Activated CD8-positive, alpha-beta memory T cell treated with anti-CD3 and anti-CD28 coated beads for 1 hour (primary cell): ENCODE measurements at places on chromosomes 2 and 18.

- no peak for DNase-seq
Measured at GRCh38 chr2:205659922-205660321, 22.4 kb upstream of the NRP2 start.

DNA sequence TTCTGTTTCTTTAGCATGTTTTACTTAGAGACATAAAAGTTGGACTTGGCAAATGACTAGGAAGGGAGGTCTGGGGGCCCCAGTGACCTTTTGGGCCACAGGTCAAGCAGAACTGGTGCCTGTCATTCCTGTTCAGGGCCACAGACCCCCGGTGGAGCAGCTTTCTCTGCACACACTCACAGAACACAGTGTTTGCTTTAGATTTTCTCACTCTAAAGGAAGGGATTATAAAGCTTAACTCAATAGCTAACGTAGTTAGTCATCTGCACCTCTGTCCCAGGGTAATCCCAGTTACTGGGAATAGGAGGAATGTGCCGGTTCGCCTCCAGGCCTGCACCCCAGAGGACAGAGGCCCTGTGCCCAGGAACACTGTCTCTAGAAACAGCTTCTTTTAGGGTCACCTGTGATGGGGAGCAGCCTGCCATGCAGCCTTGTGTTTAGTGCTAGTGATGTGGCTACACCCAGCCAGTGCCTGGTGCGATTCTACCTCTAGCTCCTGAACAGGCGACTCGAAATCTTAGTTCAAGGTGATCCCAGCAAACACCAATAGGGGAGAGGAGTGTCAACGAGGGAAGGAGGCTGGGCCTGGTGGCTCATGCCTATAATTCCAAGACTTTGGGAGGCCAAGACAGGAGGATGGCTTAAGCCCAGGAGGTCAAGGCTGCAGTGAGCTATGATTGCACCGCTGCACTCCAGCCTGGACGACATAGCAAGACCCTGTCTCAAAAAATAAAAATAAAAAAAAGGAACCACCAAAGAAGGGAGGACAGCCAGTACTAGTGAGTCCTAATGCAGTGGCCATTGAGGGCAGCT is 11.6 kb downstream of the SPATA3 start:
- no peak for DNase-seq

DNA sequence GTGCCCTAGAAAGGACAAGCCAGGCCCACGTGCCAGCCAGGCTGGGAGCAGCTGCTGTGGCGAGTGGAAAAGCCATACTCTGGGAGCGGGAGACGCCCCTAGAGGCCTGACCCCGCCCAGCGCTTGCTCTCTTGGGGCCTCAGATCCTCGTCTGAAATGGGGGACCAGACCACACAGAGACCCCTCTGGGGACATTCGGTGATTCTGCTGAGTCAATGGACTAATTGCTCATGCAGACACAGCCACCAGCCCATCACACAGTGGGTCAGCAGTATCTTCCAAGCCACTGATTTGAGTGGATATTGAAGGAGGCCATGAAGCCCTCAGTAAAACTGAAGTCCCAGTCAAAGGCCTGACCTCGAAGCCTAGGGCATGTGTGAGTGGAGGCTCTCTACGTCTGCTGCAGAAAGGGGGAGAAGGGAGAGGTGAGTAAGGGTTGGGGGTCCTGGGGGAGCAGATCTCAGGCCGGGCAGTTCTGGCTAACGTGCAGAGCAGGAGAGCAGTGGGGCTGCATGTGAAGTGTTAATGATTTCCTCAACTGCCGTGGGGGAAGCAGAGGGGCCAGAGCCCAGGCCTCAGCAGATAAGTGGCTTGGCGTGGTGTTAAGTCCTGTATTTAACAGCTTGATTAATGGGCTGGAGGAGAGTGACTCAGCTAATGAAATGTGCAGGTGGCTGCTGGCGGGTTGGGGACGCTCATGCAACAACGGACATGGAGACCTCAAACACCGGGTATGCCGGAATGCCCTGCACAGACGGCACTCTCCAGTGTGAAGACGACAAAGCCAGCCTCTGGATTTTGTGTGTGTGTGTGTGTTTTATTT is 104.4 kb upstream of the TWIST2 start:
- no peak for DNase-seq

DNA sequence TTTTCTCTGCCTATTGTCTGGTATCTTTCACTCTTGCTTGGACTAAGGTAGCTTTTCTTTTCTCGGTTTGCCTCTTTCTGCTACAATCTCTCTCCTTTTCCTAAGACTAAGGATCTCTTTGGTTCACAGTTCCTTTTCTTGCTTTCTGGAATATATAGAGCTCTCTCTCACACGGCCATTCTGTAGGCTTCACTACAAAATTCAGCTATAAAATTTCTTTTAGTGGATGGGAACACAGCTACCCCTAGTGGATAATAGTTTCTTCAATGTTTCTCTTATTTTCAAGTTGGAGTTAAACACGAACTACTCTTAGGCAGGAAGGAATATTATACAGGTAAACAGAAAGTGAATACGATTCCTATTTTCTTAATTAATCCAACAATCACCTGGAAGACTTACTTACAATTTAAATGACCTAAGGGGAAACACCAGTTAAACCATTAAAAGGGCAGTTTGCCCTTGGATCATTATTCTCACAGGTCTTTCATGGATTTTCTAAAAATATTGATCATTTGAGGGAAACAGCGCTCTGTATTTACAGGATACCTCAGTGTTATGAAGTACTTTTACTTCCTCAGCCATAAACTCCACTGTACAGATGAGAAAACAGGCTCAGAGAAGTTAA is 140.5 kb downstream of the LRP2 start:
- DNase-seq: no peak

DNA sequence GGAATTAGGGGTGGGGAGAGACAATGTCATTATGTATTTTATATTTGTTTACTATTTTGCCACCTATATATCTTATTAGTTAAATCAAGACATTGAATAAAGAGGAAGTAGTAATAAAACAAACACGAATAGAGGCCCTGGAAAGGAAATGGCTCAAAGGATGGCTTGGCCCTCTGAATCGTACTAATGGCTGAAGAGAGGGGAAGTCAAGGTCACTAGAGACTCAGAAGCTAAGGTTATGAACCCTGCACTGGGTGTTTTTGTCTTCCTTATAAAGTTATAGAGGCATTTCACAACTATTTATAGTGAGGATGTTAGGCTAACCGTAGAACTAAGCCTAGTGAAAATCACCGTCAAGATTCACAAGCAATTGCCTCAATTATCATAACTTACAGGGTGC is 685.9 kb downstream of the ARHGAP15 start:
- DNase-seq: no peak

DNA sequence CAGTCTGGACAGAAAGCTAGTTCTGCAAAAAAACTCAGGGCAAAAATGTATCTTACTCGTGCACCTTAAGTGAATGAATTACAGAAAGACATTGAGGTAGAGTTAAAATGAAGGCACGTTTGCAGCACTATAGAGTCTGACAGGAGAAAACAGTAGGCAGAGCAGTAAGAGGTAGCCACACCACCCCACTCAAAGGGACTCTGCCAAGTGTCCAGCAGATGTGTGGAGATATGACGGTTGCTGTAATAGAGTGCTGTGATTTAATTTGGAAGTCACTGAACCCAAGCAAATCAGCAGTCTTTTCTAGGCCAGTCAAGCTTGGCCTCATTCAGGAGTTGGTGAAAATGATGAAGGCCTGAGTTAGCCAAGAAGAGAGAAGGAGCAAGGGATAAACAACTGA is 464.4 kb downstream of the PTPRM start:
- no peak for DNase-seq

GRCh38 chr2:171524018-171524401 is 1.7 kb downstream of the CYBRD1 start:
- DNase-seq: no peak

GRCh38 chr2:58769864-58770234 is 528.7 kb upstream of the FANCL start:
- no peak for DNase-seq

DNA sequence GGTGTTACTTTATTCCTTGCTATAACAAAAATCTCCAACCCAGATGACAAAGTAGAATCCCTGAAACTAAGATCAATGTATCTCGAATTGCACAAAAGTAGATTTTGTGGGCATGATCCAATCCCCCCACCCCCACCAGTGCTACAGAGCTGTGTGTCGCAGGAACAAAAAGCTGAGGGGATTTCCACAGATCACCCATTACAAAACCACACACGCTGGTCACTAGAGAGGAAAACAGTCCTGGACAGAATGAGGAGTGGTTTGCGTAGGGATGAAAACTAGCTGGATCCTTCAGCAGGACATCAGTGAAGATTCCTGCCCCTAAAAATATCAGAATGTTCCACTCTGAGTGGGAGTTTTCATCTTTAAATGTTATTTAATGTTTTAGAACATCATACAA is 165.3 kb upstream of the STK17B start:
- no peak for DNase-seq

DNA sequence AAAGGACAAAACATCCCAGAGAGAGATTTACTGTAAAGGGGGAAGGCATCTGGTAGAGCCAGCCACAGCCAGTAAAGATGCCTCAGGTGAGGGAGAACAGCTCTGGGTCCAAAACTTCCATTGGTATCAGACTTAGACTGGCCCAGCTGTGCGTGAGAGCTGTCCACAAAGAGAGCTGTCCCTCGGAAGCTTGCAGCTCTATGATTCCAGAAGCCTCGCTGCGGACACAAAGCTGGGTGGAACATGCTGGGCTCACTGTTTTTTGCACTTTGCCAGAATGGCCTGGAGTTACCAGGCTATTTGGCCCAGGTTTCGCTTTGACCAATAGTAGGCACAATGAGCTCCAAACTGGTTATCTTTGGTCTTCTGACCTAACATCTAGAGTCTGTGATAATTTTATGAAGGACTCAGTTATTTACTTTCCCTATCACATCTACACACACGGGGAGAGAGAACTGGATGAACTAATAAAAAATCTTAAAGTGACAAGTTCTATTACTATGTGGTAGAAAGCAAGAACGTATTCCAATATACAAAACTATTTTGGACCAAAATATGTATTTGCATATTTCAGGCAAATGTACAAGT is 101.9 kb downstream of the DNER start:
- no peak for DNase-seq

- DNase-seq: no peak
Measured at GRCh38 chr2:152200101-152200500, 24.5 kb upstream of the STAM2 start.

DNA sequence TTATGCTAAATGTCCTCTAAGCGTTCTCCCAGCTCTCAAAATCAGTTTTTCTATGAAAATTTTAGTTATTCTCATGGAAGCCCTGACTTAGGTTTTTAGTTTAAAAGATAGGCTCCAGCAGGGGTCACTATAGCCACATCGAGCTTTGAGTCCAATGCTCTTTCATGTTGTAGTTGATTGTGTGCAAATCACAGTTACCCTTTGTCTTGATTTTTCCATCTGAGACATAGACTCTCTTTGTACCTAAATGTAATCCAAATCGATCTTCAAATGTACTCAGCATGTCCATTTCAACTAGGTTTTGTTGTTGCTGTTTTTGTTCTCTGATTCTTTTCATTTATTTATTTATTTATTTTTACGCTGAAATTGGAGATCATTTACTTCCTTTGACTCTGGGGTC is 26.4 kb upstream of the MSTN start:
- no peak for DNase-seq

GRCh38 chr2:111903930-111904439 is 5.6 kb downstream of the MERTK start:
- no peak for DNase-seq

- DNase-seq: no peak
Measured at GRCh38 chr18:50644807-50645206, 84.9 kb downstream of the MAPK4 start.

DNA sequence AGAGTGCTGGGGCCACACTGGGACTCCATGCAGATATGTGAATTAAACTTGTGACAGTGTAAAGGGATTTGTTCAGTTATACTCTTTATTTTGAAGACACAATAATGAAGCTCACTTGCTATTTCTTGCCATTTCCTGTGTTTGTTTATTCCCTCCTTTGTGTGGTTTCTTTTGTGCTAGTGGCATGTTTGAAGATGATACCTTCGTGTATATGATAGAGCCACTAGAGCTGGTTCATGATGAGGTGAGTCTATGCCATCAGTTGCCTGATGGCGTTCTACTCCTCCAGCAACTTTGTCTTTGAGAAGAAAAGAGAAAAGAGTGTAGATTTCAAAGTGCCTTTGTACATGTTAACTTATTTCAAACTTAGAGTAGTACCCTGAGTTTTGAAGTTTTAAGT is 99.2 kb upstream of the FAM237A start:
- no peak for DNase-seq

- no peak for DNase-seq
Measured at GRCh38 chr2:58976375-58977071, 735.4 kb upstream of the FANCL start.

DNA sequence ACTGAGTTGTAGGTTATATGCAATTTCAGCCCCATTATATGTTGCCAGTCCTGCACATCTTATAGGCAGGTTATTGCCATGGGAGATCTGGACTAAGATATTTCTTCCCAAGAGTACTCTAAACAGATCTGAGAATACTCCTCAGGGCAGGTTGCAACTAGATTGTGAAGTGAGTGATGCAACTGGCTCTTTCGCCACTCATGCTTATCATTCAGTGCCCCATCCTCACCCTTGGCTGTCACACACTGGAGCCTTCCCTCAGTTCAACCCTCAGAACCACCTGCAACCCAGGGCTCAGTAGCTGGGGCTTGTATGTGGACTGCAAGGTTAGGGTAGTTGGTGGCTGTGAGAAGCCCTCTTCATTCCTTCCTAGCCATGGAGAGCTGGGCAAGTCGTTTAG is 14.1 kb downstream of the MERTK start:
- no peak for DNase-seq

DNA sequence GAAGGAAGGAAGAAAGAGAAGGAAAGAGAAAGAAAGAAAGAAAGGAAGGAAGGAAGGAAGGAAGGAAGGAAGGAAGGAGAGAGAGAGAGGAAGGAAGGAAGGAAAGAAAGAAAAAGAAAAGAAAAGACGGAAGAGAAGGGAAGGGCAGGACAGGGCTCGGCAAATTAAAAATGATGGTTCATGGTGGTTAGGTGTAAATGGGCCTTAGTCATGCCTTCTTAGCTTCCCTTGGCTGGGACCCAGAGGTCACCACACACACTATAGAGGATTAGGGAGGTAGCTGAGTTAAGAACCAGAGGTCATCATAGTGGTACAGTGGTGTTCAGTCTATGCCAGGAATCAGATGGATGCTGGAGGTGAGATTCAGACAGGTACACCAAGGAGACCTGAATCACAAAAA is 9.3 kb upstream of the ATL2 start:
- DNase-seq: no peak

GRCh38 chr2:23843051-23843976 is 83.6 kb downstream of the ATAD2B start:
- no peak for DNase-seq

GRCh38 chr18:46559946-46560670 is 96.9 kb downstream of the LOXHD1 start:
- no peak for DNase-seq

- no peak for DNase-seq
Measured at GRCh38 chr2:148538375-148538774, 106.2 kb upstream of the EPC2 start.

- no peak for DNase-seq
Measured at GRCh38 chr2:154229966-154230365, 358.2 kb downstream of the GALNT13 start.

- no peak for DNase-seq
Measured at GRCh38 chr2:165294912-165295311, 55.7 kb downstream of the SCN2A start.
